Stimulated activated CD4-positive, alpha-beta T cell treated with anti-CD3 and anti-CD28 coated beads, Interleukin-15, amount 100 ng/mL, for 24 hours (primary cell): ENCODE measurements at places on chromosomes 12 and 14.

DNA sequence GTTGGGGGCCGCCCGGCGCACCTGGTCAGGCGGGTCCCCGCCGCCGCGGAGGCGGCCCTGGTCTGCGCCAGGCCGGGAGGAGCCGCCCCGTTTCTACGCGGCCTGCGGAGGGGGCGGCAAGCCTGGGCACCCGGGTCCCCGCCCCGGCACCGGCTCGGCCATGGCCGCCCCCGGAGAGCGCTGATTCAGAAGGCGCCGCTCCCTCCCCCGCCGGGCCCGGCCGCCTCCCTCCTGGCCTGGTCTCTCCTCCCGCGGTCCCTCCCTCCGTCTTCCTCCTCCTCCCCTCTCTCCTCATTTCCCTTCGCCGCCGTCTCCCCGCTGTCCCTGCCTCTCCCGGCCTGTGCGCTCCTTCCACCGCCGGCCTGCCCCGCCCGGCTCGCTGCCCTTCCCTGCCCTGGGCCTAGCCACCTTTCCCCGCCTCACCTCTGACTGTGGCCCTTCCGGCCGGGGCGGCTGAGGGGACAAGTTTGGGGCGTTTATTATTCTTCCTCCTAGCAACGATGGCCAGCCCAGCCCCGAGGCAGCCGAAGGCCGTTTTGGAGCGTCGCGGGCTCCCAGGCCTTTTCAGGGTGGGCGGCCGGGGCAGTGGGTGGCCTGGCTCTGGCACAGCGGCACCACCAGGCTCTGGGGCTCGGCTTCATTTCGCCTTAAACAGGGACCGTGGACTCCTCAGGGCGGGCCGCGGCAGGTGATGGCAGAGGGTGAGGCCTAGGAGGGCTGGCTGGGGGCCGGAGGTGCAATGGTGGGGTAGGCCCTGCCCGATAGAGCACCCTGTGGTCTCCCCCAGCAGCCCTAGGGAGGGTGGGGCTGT is 768 bp downstream of the CEP170B start:
- peak; percentile 68 for DNase-seq

- DNase-seq: no peak
These were observed 181.7 kb downstream of the PLCZ1 start for GRCh38 chr12:18556161-18556560.

GRCh38 chr12:68240079-68240478 is 13.3 kb downstream of the IL22 start:
- no peak for DNase-seq

DNA sequence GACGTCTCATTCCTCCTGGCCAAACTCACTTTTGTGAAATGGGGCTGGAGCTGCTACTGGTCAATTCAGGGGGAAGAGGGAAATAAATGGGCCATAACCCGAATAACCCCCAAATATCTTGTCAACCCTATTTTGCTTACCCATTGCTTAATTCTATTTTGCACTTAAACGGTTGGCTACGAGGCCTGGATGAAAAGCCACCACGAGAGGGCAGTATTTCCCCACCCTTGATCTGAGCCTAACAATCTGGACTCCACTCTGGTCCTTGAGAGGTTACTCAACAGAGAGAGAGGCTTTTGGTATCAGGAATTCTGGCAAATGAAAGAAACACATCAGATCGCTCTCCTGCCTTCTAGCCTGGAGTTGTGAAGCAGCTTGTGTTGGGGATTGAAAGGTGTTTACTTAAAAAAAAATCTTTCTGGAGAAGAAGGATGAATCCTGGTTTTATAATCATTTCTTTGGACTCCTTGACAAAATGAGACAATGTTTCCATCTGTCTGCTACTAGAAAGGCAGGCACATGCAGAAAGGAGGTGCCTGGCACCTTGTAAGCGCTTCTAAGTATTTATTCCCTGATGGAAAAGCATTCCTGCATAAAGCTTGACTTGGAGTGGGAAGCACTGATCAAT is 22.4 kb upstream of the FBXO21 start:
- peak; percentile 75 for DNase-seq

- no peak for DNase-seq
These were observed 20.1 kb upstream of the PLEKHG3 start for GRCh38 chr14:64684091-64684490.

DNA sequence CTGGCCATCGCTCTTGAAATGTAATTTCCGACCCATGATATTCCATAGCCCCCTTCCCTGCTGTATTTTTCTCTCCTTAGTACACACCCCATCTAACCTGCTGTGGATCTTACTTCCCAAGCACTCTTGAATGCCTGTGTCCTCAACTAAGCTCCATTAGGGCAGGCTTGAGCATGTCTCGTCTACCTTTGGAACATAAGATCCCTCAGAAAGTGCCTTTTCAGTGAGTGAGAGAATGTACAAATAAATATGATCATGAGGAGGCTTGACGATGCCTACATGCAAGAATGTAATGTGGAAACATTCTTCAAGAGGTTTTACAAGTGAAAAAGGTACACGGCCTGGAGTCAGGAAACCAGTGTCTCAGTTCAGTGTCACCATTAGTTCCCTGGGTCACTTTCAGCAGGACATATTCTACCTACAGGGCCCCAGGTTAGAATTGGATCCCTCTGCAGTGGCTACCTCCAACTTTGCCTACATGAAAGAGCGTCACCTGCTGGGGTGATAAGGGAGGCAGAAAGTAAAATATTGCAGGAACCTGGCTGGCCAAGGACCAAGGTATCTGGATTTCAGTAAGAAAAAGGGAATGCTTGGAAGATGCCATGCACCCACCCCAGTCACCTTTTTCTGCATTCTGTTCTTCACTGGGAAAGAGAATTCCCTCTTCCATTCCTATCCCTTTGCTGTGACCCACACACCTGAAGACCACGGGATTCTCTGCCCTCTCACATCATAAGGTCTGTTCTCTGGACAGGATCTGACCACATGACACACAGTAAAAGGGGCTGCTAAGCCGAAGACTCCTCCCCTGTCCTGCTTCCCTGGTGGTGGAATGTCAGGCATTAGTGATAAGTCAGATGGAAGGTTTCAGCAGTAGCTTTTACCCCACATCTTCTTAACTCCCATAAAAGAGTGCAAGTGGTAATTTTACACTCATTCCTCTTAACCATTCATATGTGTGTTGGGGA is 24.6 kb upstream of the SERPINA1 start:
- DNase-seq: no peak

DNA sequence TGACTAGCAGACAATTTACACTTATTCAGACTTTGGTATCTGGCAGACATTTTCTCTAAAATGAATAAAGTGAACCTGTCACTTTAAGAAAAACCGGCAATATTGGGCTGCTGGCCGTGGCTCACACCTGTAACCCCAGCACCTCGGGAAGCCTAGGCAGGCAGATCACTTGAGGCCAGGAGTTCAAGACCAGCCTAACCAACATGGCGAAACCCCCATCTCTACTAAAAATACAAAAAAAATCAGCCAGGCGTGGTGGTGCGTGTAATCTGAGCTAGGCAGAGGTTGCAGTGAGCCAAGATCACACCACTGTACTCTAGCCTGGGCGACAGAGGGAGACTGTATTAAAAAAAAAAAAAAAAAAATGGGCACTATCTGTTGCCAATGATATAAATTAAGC is 11.5 kb downstream of the DUSP16 start:
- DNase-seq: no peak

- no peak for DNase-seq
These were observed 263.4 kb downstream of the SOX5 start for GRCh38 chr12:23686095-23686494.

DNA sequence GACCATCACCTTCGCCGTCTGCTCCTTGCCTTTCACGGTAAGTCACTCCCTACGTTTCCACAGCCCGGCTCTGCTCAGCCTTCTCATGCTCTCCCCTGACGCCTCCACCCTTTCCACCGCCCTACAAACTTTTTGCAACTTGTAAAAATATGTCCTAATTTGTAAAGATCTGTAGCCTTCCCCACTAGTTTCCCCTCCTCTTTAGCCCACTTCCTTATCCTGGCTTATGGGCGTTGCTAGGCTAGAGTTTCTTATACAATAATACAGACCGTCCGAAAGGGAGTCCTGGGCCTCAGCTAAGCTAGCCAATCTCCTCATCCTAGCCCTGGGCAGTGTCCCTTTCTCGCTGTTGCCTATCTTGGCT is 1.2 kb downstream of the PTGER2 start:
- DNase-seq: no peak

GRCh38 chr12:21694660-21695059 is 37.0 kb upstream of the LDHB start:
- DNase-seq: no peak

- no peak for DNase-seq
These were observed 46.9 kb downstream of the ACTN1 start for GRCh38 chr14:68932231-68932630.

DNA sequence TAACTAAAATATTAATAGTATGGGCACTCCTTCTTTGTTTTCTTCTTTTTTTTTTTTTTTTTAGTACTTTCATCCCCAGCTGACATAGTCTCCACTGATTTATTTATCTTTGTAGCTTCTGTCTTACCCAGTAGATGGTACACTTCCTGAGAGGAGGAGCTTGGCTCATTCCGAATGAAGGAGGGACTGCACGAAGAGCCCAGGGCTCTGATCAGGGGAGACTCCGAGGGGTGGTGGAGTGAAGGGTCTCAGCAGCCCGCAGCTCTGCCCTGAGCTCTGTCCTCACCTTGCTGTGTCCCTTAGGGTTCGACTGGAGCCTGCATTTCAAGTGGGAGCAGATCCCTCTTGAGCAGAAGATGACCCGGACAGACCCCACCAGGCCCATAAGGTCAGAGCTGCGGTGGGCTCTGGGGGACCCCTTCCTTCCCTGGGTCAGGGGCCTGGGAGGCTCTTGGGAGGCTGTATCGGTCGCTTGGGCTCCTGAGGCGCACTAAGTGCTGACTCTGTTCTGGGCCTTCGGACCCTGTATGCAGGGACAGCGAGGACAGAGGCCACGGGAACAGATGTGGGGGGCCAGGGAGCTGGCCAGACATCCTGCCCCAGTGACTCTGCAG is 65.2 kb downstream of the ERH start:
- DNase-seq: no peak
